ENCODE measurements at places on chromosomes 7 and 10.

GRCh38 chr7:50864694-50865093, 82.0 kb upstream of the GRB10 start:
- no peak for DNase-seq

- DNase-seq: no peak
Measured at GRCh38 chr7:49839863-49840645, 66.6 kb downstream of the VWC2 start.

DNA sequence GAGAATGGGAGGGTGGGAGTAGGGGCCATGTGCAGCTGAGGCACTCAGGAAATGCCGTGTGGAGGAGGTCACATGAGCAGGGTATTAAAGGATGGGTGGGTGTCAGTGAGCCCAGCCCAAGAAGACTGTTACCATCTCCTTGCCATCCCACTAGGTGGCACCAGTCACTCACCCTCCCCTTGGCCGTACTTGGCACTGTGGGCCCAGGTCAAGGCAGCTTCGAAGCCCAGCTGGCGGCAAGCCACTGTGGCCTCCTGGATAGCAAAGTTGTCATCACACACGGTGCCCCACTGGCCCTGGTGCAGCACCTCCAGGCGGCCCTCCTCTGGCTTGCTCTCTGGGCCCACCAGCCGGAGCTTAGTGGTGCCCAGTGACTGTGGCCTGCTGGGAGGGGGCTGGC, 5.4 kb downstream of the LOXL4 start:
- DNase-seq: peak; percentile 35

DNA sequence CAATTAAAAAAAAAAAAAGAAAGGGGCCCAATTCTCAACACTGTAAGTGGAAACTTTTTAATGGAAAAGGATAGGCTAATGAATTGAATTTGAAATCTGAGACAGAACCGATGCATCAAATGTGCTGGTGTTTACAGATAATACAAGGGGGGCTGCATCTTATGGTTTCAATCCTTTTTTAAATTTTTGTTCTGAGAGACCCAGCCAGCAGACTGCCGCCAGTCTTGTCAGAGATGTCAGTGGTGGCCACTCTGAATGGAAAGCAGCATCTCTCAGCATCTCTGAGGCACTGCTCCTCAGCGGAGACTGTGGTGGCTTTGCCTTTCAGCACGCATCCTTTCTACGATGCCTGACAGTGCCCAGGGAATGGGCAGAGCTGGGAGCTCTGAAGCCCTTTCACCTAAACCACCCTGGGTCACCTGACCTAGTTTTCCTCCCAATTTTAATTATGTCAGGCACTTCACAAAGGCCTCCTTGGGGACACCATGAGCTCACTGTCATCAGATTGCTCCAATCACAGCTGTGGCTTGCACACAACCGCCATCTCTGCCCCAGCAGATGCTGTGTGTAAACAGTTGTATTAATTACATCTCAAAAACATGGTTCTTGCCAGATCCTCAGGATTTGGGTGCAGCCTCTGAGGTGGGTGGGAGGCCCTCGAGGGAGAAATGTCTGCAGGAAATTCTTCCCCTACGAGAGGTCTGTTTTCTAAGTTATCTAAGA, 81.2 kb downstream of the EGFR start:
- no peak for DNase-seq

GRCh38 chr7:28759475-28759971, 198.6 kb downstream of the TRIL start:
- no peak for DNase-seq

GRCh38 chr10:42932735-42933447, 144.0 kb upstream of the RET start:
- no peak for DNase-seq

- no peak for DNase-seq
Measured at GRCh38 chr7:6705959-6706665, 635 bp downstream of the ZNF12 start.

- no peak for DNase-seq
Measured at GRCh38 chr7:101823596-101823995, 6.2 kb downstream of the CUX1 start.

- no peak for DNase-seq
Measured at GRCh38 chr7:113608782-113609181, 310.0 kb downstream of the PPP1R3A start.

- no peak for DNase-seq
Measured at GRCh38 chr7:140358412-140359051, 39.8 kb downstream of the SLC37A3 start.

DNA sequence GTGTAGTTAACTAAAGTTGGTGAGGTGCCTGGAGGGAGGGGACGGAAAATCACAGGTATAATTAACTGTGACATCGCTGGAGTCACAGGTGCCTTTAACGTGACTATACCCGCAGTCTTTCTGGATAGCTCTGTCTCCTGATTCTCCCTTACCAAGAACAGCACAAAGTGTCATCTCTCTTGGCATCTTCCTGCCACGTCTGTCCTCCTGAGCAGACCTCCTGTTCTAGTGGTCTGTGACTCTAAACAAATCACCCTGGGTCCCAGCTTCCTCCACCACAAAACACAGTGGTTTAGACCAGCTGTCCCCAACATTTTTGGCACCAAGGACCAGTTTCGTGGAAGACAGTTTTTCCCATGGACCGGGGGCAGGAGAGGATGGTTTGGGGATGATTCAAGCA, 90.5 kb downstream of the CALN1 start:
- no peak for DNase-seq

DNA sequence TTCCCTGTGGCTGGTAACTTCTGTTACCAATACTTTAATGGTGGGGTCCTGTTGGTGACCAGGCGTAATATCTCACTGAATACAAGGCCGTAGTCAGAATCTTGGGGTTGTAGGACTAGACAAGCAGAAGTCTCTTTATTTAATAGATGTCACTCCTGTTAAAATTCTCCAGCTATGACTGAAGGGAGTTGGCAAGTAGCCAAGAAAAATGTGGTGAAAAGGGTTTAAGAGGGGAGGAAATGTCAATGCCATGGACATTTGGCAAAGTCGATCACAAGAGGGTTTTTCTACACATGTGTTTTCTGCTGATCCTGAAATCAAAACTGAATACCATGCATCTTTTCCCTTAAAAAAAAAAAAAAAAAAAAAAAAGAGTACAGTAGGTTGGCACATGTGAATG, 533.5 kb downstream of the AUTS2 start:
- no peak for DNase-seq

DNA sequence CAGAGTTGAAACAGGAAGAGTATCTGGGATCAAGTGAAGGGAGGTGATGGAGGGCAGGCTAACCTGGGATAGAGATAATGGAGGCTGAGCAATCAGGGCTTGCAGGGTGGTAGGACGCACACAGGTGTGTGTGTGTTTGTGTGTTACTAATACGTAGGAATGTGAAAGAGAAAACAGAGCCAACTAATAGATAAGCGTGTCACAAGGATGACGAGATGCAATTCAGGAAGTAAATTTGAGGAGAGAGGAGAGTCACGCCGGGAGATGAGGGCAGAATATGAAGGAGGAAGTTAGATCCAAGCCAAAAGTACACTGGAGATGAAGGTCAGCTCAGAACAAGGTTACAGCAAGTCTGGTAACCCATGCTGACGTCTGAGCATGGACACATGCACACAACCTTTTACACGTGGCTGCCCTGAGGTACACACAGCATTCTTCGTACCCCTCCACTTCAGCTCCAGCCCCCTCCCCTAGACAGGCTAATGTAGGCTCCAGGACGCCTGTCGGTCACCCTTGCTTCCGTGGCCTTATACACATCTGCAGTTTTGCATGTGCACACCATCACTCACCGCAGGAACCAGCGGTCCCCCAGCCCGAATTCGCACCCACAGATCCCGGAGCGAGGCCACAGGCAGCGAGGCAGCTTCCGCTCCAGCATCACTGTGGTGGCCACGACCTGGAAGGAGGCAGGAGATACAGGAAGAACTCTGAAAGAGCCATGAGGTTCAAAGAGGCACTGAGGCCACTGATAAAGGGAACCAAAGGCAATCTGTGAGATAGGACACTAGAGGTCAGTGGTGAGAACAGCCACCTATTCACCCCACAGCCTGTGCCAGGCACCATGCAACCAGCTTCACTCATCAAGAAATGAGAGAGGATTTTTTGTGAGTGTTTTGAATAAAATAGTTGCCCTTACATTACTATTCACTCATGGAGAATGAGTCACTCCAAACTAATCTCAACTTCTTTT, 23.7 kb upstream of the TRPV6 start:
- no peak for DNase-seq

DNA sequence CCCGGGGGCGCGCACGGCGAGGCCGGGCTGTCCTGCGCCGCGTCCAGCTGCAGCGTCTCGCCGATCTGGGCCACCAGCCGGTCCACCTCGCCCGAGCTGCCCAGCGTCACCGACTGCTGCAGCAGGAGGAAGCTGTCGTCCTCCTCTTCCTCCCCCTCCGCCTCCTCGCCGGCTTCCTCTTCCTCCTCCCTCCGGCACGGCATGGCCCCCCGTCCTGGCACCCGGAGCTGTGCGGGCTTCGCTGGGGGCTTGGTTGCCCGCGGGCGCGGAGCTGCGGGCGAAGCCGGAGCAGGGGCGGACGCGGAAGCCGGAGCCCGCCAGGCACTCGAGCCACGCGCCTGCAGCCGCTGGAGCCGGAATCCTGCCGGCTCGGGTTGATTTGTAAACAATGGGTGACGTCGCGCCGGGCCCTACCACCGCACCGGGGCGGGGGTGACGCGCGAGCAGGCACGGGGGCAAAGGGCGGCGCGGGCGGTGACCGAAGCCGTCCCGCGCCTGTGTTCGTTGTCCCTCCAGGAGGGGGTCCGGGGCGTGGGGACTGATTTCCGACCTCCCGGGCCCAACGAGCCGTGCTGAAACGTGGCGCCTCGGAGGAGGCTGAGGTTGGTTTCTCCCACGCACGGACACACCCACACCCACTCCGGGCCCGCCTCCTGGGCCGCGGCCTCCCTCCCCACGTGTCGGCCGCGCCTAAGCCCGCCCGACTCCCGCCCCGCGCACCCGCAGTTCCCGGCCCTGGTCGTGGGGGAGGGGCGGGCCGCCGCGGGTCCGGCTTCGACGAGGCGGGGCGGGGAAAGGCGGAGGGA, at the start of gene FRAT2:
Gene FRAT2 (minus strand): TSS at position 360 of the 806 bp plus-strand sequence. CDS start 157 bp downstream, at position 203.
- no peak for DNase-seq

DNA sequence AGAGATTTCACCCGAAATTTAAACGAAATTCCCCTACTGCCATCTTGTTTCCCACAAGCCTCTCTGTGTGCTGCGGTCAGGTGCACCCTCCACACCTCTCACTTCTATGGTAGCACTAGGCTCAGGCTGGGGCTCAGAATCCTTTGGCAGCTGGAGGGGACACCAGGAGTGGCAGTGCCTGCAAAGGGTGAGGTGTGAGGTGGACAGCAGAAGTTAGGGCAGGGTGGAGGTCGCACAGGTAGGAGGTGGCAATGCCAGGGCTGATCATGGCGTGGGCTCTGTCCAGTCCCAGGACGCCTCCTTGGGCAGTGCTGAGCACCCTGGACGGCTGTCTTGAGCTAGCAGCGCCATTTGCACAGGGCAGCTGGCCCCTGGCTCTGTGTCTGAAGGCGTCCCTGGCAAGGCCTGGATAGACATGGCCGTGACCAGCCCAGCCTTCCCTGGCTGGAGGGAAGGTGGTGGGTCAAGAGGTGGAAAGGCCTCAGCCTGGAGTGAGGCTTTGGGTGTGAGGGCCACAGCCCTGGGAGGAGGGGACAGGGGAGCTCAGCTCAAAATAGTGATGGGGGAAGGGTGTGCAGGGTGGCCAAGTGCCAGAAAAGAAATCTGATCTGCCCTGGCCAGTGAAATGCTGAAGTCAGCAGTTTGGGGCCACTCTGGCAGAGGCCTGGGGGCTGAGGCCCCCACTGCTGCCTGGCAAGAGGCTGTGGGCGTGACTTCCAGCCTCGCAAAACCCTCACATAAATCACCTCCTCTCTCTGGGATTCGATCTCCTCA, 40.0 kb downstream of the ZCCHC24 start:
- DNase-seq: no peak

GRCh38 chr7:43721193-43721806, 8.0 kb downstream of the COA1 start:
- no peak for DNase-seq

All from iPS DF 6.9 (cell line).